ENCODE measurements at places on chromosomes 13 and 19. TPM values are rescaled to one million over a fixed set of nuclear protein-coding genes. Genes with fewer than 3 reads are reported as not detected.

The FLT3 gene
- total RNA-seq = 0.22 TPM

The CYP4F8 gene
- total RNA-seq = not detected

- DNase-seq = peak; percentile 27
Observed at GRCh38 chr13:74204602-74205312, 70.6 kb upstream of the KLF12 start.

DNA sequence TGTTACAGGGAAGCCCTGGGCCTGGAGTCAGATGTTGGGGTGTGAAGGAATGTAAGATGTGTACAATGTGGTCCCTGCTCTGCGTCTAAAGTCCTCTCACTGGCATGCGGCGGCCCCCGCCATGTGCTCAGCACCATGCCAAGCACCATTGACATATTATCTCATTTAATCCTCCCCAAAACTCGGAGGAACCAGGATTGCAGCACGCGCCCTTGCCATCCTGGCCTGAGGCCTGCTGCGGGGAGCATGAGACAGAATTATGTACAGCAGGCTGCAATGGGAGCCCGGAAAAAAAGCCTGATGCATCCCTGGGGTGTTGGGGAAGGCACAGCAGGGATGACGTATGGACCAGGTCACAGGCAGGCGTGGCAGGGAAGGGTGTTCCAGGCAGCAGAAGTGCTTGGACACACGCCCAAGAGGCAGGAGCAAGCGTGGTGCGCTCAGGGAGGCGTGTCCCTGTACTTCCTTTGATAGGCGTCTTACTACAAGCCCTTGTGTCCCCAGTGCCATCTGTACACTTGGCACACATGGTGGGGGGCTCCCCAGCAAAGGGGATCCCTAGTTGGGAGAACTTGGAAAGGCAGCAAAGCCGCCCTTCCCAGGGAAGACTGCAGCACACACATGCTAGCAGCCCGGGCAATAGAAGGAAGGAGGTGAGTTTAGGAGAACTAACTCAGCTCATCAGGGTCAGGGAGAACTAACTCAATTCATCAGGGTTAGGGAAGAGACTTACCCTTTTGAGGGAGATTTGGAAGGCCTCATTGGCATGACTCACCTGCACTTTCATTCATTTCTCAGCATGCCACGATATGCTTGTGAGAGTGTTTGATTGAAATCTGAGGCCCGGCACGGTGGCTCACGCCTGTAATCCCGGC is 3.4 kb downstream of the EVI5L start:
- DNase-seq = peak; percentile 69

GRCh38 chr13:98157188-98157587 is 14.3 kb downstream of the FARP1 start:
- no peak for DNase-seq

DNA sequence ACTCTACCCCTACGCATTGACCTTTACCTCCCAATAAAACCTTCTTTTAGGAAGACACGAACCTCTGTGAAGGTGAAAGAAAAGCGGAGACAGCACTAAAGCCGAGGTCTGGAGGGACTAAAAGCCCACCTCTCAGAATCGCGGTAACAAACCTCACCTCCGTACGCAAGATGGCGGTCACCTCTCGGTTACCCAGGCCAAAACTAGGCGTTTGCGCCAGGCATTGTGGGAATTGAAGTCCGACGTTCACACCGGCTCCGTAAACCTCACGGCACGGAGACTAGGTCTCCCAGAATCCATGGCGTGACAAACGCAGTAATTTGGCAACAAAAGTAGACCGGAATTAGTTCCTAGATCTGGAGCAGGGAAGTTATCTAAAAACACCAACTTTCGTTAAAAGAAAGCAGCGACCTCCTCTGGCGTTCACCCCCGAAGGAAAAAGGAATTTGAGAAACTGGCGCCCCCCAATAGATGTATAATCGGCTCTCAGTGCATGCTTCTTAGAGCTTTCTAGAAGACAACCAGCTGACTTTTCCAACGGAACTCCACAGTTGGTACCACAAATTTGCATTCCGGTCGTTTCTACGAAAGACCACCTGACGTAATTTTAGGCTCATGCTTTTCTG is at the start of gene N4BP2L2:
TSS of gene N4BP2L2 (minus strand) at position 175 of the 626 bp plus-strand sequence. CDS start 1,768 bp downstream, outside the sequence.
- peak; percentile 93 for DNase-seq

DNA sequence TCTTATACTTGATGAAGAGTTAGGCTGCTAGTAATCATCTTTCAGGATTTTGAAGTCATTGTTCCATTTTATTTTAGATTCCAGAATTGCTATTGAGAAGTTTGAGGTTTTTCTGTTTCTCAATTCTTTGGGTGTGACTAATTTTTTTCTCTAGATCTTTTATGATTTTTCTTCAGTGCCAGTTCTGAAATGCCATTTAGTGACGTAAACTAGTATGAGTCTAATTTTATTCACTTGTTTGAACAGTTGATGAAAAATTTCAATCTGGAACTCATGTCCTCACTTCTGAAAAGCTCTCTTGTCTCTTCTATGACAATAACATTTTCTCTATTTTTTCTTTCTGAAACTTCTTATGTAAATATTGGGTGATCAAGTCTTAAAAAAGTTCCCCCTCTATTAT is 188.5 kb upstream of the HTR2A start:
- no peak for DNase-seq

GRCh38 chr19:43913383-43913782 is 21.7 kb downstream of the ZNF45 start:
- DNase-seq = no peak

- no peak for DNase-seq
Observed at GRCh38 chr13:29266261-29266660, 329.2 kb downstream of the SLC7A1 start.

The CEACAM3 gene
- not detected for total RNA-seq

DNA sequence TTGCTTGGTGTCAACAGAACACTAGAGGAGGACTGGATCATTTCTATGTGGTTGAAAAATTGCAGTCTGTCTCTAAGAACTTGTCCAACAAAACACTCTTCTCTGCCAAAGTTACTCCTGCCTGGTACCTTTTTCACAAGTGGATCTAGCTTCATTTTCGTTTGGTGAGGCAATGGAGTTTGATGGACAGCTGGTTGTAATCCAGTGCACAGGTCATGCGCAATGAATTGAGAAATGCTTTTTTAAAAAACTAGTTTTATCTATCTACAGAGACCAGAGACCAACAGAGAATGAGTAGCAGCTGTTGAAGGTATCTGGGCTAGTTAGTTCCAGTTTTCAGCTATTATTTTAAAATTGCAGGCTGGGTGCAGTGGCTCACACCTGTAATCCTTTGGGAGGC is 12.0 kb upstream of the KBTBD6 start:
- no peak for DNase-seq

- no peak for DNase-seq
Observed at GRCh38 chr13:50684366-50684765, 159.1 kb downstream of the DLEU7 start.

DNA sequence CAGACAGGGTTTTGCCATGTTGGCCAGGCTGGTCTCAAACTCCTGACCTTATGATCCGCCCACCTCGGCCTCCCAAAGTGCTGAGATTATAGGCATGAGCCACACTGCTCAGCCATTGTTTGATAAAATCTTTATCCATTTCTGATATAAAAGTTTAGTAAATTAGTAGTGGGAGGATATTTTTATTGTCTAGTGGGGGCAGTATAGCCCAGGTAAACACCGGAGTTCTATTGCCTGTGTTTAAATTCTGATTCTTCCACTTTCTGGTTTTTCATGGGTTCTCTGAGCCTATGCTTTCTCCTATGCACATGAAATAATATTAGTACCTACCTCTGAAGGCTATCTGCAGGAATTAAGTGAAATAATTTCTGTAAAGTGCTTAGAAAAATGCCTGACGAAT is 20.1 kb upstream of the ARHGEF18 start:
- no peak for DNase-seq

DNA sequence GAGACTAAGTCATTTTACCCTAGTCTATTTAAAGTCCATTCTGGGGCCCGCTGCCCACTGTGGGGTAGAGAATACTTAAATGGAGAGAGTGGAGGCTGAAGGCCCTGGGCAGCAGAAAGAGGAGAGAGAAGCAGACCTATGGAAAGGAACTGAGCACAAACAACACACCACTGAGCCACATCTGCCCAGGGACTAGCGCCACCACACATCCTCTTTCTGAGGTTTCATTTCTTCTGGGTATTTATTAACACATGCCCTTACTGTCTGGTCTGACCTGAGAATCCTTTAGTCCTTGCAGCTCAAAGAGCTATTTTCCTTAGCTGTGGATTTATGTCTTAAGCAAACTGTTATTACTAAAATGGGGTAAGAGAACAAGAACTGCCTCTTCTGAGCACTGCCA is 154.0 kb downstream of the NALCN start:
- DNase-seq = no peak

DNA sequence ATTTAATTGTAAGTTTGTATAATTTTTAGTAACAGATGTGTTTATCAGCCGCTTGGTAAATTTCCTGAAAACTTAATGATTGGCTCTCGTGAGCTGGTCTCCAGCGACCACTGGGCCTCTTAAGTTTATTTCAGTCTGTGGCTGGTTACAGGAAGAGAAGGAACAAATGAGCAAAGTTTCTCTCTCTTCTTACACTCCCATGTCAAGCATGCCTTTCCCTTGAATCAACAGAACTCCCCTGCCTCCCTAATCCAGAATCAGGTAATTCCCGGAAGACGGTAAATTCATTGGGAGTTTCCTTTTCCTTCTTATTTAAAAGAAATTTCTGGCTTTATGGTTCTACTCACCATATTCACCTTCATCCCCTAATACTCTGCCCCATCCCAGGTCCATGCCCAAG is 52.5 kb upstream of the POMP start:
- DNase-seq = no peak
